Activated CD8-positive, alpha-beta memory T cell treated with anti-CD3 and anti-CD28 coated beads for 1 hour (primary cell): ENCODE measurements at places on chromosomes 7 and 10.

DNA sequence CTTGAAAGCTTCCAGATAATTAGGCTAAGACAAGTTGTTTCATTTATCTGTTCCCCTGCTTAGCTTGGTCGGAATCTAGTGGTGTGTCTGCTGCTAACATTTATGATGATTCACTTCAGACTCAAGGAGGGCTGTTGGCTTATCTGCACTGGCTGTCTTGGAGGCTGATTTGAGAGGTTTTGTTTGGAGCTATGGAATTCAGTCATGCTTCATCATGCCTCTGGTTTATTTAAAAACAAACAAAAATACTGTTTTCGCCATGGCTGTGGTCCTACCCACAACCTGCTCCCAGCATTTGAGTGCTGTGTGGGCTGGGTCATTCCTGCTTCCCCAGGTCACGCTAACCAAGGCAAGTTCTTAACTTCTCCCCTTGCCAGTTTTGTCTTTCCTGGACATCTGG is 11.7 kb upstream of the ARPC1B start:
- no peak for DNase-seq

- DNase-seq: no peak
Observed at GRCh38 chr10:30348378-30348776, 701 bp downstream of the MTPAP start.

GRCh38 chr7:111806232-111806631 is 243.9 kb upstream of the IMMP2L start:
- DNase-seq: no peak

DNA sequence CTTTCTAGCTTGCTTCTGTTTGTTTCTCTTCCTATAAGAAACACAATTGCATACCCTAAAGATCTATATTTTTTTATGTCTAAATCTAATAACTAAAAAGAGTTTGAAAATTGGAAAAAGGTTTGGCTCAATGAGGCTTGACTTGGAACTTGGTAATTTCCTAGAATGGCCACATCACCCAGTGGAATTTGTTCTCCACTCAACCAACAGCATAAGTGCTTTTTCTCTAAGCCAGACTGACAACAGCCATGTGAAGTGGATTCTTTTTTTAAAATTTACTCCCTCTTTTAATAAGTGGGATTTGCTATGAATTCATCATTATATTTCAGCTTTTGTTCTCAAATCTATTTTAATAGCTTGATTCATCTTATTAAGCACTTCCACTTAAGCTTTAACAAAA is 33.8 kb downstream of the GBF1 start:
- DNase-seq: no peak

DNA sequence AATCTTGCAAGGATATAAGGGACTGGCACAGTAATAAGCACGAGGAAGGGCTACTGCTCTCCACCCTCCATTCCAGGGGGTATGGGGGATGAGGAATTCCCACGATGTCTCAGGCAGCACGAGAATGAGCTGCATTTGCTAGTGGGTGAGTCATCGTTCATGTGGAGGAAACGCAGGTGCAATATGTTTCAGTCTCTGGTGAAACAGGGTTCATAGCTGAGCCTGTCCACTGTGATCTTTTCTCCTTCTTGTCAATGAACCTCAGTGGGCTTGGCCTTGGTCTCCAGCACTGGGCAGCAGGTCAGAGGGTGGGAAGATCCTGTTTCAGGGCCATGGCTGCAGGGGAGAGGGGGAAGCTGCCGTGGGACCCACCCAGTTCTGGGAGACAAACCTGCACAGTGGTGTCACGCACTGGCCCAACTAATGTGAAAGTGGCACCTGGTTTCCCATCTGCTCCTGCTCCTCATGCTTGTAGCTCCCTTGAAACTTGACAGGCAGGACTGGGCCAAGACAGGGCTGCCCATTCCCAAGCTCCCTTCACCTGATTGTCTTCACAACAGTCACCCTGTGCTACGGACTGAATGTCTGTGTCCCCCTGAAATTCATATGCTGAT is 181.9 kb downstream of the USP6NL start:
- DNase-seq: no peak

DNA sequence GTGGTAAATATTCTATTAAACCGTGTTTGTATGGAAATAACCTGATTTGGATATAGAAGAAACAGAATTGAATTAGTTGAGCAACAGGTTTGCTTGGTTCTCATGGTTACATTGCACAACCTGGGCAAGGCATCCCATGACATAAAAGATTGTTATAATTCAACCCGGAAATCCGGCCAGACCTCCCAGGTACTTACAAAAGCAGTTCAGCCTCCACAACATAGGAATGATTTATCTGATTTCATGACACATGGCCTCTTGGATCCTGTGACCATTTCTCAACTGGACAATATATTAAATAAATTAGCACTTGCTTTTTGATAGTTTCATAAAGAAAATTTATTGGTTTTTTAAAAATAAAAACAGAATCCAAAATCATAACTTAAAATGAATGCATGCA is 55.1 kb upstream of the PTPN12 start:
- DNase-seq: no peak

GRCh38 chr10:3887885-3888476 is 103.0 kb upstream of the KLF6 start:
- peak; percentile 26 for DNase-seq

DNA sequence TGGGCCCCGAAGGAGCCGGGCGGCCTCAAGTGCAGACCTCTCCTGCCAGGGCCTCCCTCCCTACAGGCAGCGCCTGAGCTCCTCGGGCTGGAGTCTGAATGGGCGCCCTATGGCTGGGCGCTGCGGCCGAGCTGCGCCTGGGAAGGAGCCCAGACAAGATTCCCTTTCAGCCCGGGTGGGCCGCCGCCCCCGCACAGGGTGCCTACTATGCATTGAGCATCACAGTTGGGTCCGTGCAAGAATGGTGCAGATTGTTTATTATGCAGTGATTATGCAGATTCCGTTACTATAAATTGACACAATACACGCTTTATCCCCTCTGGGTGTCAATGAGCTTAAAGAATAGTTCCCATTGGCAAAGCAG is 77.2 kb upstream of the PDGFA start:
- no peak for DNase-seq
